Activated CD8-positive, alpha-beta T cell treated with anti-CD3 and anti-CD28 coated beads for 36 hours (primary cell): ENCODE measurements at places on chromosomes 2 and 18.

DNA sequence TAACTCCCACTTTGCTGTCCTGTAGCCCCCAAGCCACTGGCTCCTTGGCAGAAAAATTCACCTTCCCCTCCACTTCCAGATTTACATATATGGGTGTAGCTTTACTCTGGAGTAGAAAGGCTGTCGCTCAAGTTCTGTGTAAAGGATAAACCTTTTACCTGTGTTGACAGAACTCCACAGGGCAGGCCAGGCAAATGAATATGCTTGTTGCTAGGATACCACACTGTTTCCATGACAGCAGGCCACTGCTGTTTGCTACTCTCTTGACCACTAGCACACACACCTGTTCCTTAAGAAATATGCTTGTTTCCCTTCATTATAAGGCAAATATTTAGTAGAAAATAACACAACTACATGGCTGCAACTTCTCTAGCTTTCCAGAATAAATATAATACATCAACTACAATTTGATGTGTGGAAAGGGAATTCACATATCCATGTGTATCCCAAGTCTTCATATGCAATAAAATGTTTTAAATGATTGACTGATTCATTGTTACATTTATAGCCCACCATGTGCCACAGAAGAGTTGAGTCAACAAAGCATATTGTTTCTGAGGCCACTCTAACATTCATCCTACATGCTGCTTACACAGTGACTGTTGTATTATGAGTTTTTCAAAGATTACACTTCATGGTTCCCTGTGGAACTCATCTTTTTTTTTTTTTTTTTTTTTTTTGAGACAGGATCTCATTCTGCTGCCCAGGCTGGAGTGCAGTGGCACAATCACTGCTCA, 56.2 kb upstream of the ROCK1 start:
- no peak for DNase-seq

DNA sequence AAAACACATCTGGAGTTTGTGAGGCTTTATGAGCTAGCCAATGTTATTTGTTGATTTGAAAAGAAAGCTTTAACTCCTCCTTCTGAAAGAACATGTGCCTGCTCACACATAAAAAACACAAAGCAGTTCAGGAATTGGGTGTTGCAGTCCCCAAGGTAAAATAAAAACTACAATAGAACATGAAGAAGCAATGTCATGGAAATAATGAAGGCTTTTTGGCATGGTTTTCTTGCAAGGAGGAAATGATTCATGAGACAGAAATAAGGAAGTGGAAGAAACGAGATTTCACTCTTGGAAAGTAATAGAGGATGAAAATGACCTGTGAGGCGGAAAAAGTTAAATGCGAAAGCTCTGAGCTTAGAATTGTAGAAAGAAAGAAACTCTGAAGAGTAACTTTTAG, 81.1 kb downstream of the TRIB2 start:
- no peak for DNase-seq

DNA sequence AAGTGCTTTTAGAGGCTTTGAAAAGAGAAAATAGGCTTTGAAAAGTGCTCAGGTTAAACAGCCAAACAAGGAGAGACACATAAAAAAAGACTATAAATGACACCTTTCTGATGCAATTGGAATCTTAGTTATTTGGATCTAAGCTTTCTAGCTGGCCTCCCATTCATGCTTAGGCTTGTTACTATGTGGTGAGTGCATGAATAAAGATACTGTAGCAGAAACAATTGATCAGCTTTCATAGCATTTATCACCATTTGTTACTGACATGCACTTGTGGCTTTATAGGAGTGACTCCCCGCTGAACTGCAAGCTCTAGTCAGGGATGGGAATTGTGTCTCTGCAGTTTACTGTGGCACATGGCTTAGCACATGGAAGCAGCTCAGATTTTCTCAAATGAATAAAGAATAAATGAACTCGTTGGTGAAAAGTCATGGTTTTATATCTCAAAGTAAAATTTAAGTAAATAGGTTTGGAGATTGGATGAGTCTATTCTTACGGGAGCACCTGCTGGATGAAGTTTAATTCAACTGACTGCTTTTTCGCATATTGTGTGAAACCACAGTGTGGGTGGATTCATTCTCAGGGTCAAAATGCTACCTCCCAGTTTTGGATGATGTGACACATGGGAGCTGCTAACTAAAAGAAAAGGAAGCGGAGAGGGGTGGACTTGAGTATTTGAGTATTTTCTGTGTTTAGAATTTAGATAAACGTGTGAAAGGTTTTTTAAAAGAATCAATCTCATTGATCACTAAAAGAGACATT, 91.1 kb upstream of the NOL4 start:
- DNase-seq: no peak

GRCh38 chr2:44672431-44672830, 269.1 kb upstream of the SIX3 start:
- DNase-seq: no peak

DNA sequence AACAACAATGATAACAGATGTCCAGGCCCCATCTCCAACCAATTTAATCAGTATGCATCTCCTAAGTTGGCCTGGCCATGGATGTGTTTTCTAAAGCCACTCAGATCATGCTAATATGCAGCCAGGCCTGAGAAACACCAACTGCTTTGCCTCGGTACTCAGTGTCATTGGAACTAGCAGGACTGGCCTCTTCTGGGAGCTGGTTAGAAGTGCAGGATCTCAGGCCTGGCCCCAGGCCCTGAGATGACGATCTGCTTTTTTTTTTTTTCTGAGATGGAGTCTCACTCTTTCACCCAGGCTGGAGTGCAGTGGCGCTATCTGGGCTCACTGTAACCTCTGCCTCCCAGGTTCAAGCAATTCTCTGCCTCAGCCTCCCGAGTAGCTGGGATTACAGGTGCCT, 69.1 kb downstream of the IRS1 start:
- DNase-seq: no peak

GRCh38 chr18:9520666-9521065, 45.4 kb downstream of the RALBP1 start:
- DNase-seq: no peak

GRCh38 chr2:160913323-160913722, 246.9 kb upstream of the TANK start:
- no peak for DNase-seq

DNA sequence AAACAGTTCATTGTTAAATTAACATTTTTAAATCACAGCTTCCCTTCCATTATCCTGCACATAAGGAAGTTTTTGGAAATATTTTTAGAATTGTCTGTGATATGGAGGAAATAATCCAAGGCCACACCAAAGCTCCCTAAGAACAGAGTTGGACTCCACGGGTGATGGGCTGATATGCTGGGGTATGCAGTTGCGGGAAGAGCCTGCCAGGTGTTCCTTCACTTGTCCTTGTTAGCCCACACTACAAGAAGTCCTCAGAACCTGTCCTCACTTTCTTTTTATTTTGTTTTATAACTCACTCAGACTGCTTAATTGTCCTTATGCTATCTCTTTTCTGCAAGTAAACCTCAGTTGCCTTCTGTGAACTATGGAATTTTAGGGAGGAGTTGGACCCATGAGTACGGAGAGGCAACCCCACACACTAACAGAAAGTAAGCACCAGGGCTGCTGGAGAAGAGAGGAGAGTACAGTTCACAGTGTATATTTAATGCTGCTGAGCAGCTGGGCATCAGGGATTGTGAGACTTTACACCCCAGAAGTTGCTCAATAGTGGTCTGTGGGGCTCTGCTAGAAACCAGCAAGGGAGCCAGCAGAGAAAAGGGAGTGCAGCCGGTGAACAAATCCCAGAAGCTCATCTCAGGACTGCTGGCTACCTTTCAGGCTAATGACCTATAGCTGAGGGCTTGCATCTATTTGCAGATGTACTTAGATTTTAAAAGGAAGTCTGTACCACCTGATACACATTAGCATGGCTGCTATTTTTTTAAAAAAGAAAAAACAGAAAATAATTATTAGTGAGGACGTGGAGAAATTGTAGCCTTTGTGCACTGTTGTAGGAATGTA, 280.1 kb upstream of the STON1 start:
- DNase-seq: no peak

DNA sequence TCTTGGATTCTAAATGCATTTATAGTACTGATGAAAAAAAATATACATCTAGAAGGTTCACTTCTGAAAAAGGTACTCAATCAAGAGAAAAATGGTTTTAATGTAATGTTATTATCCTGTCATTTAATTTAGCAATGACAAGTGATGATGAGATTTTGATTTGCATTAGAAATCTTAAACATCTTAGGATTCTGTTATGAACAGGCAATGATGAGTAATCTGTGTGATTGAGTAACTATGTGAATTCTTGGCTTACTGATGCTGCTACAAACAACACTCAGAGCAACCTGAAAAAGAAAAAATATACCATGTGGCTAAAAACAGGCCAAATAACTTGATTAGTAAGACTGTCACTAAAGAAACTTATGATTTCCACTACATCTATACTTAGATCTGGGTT, 30.1 kb downstream of the RBKS start:
- no peak for DNase-seq
